ENCODE measurements at places on chromosomes 4 and X.

DNA sequence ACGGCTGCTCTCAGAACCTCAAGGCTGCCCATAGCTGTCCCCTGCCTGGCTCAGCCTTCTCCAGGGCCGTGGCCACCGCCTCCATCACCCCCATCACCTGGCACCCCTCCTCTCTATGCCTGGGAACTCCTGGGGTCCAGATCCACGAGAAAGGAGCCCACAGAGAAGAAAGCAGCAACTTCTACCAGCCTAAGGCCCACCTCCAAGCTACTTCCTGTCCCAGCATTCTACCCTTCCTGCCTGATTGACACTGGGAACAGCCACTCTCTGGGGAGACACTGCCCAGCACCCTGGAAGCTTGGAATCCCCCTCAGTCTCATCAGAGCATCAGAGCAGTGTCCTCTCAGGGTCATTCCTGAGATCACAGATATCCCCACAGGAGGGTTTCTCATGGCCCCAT is 36.9 kb upstream of the PROM1 start:
- DNase-seq, result no peak

- DNase-seq, result no peak
Observed at GRCh38 chr4:71303287-71303686, 35.5 kb upstream of the SLC4A4 start.

DNA sequence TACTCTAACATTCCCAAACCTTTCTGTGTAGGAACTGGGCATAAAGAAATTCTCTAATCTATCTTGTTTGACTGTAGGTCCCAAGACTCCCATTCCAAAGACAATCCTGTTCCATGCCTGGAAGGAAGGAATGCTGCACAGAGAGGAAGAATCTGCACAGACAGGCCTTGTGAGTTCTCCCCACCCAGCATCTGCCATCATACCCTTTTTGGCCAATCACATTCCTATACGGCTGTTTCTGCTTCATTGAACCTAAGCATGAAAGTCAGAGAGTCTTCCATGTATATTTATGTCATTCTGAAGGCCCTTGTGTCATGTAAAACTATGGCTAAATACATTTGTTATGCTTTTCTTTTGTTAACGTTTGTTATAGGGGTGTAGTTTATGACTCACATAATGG is 667.7 kb upstream of the IGFBP7 start:
- no peak for DNase-seq

- DNase-seq, result no peak
Observed at GRCh38 chrX:129979207-129979920, 3.1 kb upstream of the BCORL1 start.

DNA sequence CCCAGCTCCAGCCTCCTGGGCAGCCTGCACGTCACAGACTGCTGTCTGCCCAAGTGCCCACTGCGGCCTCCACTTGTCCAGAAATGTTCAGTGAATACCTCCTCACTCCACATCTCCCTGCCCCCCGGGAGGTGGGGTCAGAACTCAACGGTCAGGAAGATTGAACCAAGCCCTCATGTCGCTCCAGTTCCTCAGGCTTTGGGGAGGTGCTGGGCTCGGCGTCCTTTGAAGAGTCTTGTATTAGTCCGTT is 82.4 kb upstream of the LRPAP1 start:
- DNase-seq, result no peak

DNA sequence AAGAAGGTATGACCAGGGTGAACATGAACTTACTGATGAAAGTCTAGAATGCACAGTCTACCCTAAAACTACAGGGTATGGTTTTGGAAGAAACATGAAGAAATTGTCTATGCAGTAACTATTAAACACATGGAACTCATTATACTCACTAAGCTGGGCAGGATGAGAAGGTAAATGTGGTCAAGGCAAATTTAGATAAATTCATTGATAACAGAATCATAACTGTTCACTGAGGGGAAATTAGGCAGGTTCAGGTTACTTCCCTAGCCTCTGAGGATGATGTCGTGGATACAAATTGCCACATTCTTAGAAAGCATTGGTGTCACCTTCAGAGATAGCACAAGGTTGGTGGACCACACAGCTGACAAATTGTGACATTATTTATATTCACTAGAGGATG is 40.4 kb upstream of the MID1IP1 start:
- no peak for DNase-seq

- no peak for DNase-seq
Observed at GRCh38 chrX:73785493-73785892, 222.5 kb downstream of the CHIC1 start.

DNA sequence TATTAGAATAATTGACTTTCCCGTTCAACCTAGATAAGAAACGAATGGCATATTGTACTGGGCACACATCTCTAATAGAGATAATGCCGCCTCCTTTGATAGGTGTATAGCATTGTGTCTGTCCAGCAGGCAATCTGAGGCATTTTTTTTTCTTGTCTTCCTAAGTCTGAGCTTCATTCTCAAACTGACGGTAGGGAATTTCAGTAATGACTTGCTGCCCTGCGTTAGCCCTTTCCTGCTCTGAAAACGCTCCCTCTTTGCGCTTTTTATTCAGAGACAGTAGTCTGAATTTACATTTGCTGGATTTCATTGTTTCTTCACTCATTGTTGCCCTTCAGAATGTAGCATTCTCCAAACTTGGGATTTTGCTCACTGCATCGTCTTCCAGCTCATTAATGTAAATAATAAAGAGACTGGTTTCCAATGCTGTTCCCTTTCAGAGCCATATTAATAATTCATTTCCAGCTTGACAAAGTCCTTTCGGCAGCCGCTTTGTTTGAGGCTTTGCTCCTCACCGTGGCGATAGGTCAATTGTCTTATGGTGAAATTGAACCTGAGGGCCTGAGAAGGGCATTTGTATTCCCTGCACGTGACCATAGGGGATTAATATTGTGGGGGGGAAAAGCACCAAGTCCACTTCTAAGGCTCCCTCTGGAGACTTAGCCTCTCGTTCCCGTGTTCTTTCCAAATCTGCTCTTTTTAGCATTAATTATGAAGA is 412.1 kb downstream of the SMARCA1 start:
- DNase-seq, result no peak

- DNase-seq, result no peak
Observed at GRCh38 chrX:152950786-152951185, 43.1 kb downstream of the PNMA5 start.

DNA sequence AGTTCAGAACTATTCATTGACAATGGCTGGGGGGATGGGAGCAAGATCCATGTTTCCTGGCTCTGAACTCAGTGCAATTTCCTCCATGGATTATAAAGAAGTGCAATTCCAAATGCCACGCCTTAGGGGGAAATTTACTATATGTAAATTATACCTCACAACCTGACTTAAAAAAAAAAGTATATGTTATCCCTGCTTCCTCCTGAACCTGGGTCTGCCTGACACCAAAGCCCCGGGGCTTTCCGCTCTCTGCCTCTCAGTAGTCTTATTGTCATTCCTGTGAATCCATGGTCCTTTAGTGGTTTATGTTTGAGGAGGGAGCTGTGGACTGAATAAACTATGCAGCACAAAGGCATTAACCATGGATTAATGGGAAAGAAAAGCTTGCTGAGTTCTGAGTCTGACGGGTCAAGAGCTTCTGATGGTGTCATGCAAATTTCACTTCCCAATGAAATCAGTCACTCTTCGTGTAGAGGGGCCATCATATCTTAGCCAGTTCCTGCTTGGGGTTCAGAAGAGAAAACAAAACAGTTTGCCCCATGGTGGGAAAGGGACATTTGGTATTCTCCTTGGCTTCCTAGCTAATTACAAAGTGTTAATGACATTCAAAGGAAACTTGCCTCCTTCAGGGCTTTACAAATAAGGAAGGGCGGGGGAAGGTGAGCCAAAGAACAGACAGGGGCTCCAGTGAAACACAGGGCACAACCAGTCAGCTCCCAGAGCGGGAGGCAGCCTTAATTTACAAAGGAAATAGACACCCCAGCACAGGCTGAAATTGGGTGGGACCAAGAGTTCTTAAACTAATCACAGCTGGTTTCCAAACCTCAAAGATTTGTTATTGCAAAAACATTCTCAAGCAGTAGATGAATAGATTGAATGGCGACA is 14.3 kb downstream of the FAM9C start:
- no peak for DNase-seq

DNA sequence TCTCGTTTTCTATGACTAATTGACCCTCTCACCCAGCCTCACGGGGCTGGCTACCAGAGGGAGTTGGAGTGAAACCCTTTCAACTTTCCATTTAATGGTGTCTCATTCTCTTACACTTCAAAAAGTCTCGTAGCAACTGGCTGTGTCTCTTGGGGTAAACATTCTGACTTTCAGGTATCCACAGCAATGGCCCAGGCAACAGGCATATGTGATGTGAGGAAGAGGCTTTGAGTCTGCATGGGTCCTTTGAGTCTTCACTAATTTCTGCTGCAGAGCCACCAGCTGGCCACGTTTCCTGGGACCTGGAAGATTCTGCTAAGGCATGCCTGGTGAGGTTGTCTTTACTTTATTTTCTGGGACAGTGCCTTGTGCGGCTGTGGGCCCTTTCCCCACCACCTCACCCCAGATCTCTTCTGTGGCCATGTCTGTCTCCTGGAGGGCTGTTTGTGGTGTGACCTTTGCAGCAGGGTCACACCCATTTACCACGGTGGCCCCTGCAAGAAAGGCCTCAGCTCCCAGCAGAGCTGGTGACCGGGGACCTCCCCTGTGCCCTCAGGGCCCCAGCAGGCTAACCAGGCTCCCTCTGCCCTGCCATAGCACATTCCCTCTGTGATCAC is 112.5 kb upstream of the FRG1 start:
- no peak for DNase-seq

DNA sequence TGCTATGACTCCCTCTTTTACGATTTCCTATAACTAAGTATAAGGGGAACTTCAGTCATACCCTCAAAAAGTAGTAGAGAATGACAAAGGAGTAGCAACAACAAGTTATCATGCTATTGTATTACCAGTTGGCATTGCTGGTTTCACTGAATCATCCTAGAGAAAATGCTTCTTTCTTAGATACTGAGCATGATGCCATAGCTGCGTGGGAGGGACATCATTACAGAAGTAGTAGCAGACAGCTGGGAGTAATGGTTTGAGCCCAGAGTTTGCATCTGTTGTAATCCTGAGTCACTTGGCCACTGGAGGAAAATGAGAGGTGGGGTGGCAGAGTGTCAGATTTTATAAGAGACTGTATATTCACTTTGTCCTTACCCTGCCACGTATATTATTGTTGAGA is 38.6 kb downstream of the MTMR1 start:
- no peak for DNase-seq

DNA sequence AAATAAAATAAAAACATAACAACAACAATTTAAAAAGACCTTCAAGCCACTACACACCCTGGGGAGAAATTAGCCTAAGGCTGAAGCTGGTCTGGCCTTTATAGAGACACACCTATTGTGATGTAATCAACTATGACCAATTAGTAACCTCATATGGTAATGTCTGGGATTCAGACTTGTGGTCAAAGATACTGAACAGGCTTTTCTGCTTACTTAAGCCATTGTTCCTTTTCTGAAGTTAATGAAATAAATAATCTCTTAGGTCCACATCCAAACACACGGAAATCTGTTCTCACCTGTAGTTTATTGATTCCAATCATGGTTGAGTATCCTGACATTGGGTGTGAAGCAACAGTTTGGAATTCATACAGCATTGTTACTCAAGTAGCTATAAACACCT is 152.5 kb downstream of the PLS3 start:
- no peak for DNase-seq

DNA sequence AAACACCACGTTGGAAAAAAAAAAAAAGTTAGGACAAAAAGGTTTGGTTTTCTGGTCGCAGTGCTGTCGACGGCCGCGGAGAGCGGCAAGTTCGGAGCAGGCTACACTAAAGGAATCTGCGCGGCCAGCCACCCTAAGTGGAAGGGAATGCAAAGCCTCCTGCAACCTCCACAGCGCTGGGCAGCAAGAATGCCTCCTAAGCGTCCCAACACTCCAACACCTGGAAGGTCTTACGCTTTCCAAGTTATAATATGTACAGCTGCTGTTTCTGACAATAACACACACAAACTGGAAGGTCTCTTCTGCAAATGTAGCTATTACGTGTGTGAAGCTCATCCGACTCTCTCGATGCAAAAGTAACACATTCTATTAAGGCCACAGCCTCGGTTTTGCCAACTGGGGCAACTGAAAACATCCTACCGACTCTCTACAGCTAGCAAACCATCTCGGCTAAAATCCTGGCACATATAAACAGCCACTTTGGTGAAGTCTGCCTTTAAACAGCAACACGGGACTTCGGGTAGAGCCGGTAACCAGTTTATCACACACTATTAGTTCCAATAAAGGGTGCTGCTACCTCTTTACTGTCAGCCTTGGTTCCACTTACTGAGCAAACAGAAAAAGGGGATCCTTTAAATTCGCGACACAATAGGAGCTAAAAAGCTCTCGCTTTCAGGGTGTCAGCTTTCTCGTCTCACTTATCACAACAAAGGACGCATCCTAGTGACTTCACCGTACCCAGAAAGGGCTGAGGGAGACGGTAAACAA is 895 bp downstream of the SMIM14 start:
- no peak for DNase-seq

GRCh38 chr4:109027016-109027500 is 264.2 kb upstream of the ETNPPL start:
- DNase-seq, result no peak

GRCh38 chr4:107380836-107381438 is 339.1 kb downstream of the PAPSS1 start:
- DNase-seq, result no peak

GRCh38 chr4:73434311-73434710 is 1.7 kb upstream of the AFP start:
- DNase-seq, result no peak

DNA sequence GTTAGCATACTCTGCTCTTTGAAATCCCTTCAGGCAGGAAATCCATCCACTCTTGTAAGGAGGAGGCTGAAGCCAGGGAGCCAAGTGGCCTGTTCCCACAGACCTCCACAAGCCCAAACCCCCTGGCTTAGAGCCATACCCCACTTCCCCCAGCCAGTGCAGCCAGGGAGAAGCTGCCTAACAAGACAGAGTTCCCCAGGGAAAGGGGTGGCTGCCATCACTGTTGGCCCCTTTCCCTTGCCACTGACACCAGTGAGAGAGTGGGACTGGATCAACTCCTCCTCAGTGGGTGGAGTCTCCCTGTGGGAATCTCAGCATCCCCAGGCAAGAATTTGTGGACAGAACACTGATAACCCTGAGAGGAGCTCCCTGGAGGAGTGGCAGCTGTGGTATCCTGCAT is 389.4 kb downstream of the PABPC4L start:
- DNase-seq, result no peak

- no peak for DNase-seq
Observed at GRCh38 chr4:125456075-125456474, 141.3 kb downstream of the FAT4 start.

- no peak for DNase-seq
Observed at GRCh38 chrX:139049465-139049864, 337.9 kb upstream of the FGF13 start.

- DNase-seq, result no peak
Observed at GRCh38 chrX:132908891-132909290, 49.5 kb downstream of the HS6ST2 start.

- DNase-seq, result no peak
Observed at GRCh38 chr4:6050551-6050950, 32.3 kb upstream of the C4orf50 start.

DNA sequence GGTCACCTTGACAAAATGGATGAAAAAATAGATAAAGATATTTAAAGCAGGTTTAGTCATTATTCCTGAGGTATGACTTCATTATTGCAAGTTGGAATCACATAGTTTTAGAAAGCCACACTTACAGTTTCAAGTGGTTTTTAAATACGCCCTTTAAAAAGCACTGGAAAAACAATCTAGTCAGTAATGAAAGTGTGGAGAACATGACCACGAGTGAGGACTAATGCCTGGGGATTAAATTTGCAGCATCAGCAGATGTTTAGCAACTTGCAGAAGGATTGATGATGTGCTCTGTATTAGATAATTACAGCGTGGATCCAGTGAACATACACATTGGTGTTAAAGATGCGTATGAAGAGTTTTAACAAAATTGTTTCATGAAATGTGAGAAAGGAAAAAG is 5.9 kb downstream of the SPARCL1 start:
- no peak for DNase-seq

Measured in cerebellar nuclear complex (tissue), 1 donor.